ENCODE measurements at places on chromosomes 7 and 10. TPM values are rescaled to one million over a fixed set of nuclear protein-coding genes. Genes with fewer than 3 reads are reported as not detected.

- no peak for DNase-seq
These were observed 156.5 kb upstream of the CHST15 start for GRCh38 chr10:124249812-124250432.

GRCh38 chr7:105876964-105877601 is 684 bp upstream of the ATXN7L1 start:
- no peak for DNase-seq

DNA sequence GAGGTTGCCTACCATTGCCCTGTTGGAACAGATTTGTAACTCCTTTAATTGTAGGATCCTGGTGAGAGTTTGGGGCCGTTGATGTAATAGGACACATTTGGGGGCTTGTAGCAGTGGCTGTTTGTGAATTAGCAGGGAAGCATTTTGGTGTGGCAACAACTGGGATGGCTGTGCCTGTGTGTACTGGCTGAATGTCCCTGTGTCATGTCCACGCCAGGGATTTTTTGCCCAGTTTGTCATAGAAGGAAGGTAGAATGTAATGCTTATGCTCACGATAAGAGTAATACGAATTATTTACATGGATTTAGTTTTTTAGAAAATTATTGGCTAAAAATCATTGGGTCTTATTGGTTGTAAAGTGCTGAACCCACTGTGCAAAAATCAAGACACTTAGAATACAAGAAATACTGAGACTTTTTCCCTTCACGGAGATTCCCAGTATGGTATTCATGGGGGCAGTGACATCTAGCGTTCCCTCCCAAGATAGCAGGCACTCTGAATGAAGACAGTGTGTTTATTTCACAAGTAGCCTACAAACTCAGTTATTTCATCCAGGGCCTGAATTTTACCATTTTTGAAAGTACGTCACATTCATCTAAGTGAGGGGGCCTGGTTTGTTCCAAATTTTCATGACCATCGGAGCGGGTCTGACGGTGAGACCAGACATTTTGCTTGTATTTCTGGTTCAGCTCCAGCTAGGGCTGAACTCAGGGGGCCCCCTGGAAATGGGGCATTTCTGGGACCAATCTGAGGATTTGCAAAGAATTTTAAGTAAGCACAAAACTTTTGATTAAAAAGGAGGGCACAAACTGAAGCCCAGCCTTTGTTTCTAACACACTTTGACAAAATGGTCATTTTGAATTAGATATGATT is 74.7 kb downstream of the CACNB2 start:
- peak; percentile 35 for DNase-seq

Gene CFAP58
- 0.31 TPM for total RNA-seq

DNA sequence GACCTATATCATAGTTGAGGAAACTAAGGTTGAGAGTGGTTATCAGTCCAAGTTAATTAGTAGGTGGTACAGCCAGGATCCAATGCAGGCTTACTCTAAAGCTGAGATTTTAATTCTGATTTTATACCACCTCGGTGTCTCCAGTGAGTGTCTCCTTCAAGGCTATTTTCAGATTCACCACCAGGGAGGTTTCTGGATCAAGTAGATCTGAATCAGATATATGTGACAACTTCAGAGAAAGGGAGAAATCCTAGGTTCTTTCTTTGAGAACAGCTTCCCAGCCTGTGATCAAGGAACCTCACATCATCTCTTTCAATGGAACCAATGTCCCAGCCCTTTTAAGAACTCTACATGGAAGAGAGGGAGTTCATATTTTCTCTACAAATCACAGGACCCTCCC is 429.2 kb downstream of the SORCS3 start:
- DNase-seq: no peak

- no peak for DNase-seq
These were observed 395.0 kb downstream of the THSD7A start for GRCh38 chr7:11436773-11437524.

DNA sequence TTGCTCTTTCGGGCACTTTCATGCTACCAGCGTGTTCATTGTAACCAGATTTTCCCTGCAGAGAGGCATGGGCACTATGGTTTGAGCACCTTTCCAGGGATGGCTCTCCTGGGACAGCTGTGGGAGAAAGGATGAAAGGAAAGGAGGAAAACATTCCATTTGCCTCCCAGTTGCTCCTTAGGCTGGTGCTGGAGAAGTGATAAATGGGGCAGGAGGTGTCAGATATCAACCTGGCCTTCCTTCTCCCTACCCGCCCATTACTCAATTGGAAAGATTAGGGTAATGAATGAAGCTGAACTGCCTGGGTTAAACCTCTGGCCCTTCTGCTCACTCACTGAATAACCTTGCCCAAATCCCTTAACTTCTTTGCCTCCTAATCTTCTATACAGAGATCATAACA is 228.4 kb downstream of the PLXNA4 start:
- DNase-seq: no peak

DNA sequence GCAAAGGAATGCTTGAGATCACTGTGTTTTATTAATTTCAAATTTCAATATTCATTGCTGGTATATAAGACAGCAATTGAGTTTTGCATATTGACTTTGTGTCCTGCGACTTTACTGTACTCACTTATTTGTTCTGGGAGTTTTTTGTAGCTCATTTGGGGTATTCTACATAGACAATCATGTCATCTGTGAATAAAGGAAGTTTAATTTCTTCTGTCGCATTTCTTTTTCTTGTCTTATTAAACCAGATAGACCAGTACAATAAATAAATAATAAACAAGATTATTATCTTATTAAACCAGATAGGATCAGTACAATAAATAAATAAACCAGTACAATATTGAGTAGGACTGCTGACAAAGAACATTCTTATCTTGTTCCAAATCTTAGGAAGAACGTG is 448.2 kb downstream of the RPS24 start:
- no peak for DNase-seq

- no peak for DNase-seq
These were observed 7.2 kb upstream of the EPHA1 start for GRCh38 chr7:143415742-143416397.

- DNase-seq: no peak
These were observed 14.8 kb downstream of the USP54 start for GRCh38 chr10:73576178-73576889.

DNA sequence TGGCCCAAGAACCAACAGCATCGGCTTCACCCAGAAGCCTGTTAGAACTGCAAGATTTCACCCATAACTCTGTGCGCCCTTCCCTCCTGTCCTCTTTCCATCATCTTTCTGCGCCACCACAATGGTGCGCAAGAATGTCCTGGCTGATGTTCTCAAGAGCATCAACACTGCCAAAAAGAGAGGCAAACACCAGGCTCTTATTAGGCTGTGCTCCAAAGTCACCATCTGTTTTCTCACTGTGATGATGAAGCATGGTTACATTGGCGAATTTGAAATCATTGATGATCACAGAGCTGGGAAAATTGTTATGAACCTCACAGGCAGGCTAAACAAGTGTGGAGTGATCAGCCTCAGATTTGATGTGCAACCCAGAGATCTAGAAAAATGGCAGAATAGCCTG is 115.2 kb upstream of the FGFR2 start:
- DNase-seq: no peak

GRCh38 chr10:44173608-44173894 is 211.3 kb downstream of the CXCL12 start:
- DNase-seq: no peak

Gene KCNIP2
- total RNA-seq: 1.8 TPM

Gene FEZF1
- total RNA-seq: not detected
